ENCODE measurements at places on chromosomes 3 and 15.

GRCh38 chr3:197480320-197480719 is 75.4 kb downstream of the BDH1 start:
- DNase-seq, result no peak

DNA sequence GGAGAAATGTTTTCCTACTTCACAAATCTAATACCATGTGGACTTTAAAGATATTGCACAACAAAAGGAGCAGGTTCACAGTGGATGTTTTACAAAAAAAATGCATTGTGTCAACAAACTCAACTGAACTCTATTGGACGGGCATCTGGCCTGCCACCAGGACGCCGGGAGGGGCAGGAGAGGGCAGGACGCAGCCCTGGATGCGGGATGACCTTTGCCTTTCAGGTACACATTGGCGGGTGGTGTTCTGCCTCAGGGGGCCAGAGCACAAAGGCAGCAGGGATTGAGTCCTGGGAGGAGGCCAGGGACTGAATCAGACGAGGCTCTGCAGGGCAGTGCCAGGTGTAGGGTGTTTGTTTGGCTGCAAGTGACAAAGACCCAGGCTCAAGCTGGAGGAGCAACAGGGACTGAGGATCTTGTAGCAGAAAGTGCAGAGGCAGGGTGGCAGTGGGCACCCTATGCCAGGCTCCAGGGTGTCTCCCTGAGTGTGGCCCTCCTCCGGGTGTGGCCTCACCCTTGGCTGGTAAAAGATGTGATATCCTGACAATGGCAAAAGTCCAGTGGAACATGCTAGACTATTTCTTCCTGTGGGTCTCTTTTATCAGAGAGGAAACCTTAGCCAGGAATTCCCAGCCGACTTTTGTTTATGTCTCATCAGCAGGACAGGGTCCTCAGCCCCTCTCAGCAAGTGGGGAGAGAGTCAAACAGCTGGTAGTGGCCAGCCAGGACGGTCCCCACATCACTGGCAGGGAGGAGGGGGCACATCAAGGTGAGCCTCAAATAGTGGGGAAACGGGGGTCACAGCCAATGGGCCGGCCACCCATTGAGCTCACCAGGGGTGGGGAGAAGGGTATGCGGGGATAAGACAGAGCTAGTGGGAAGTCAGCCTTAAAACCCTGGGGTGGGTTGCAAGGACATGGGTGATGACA is 29.7 kb upstream of the KLF13 start:
- no peak for DNase-seq

DNA sequence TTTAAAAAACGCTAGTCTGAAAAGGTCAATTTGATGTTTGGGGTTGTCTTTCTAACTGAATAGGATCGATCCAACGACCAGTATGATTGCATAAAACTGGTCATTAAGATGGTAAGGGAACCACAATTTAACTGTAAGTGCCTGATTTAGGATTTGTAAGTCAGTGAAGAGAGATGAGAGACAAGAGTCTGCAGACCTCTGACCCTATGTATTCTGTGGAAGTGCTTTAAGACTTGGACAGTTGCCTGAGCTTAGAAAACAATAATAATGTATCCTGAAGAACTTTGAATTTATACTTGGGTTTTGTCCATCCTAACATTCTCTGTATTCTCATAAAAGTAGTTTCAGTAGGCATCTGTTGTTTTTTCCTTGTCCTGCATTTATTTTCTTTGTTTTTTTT is 221.4 kb upstream of the SUCLG2 start:
- no peak for DNase-seq

- no peak for DNase-seq
Observed at GRCh38 chr3:161548301-161548700, 51.7 kb downstream of the OTOL1 start.

GRCh38 chr3:134341389-134341788 is 32.9 kb downstream of the AMOTL2 start:
- DNase-seq, result no peak

DNA sequence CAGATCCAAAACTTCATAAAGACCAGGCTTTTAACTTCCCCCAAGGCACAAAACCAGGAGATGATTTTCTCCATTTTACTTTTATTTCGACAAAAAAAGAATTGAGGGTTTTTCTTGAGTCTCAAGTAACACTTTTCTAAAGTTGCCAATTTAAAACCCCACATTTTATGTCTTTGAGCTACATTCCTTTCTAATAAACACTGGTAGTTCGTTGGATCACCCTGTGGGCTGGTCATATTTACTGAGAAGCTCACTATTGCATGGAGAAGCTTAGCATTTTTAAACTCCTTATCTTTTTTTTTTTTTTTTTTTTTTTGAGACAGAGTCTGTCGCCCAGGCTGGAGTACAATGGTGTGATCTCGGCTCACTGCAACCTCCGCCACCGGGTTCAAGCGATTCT is 255.1 kb upstream of the TPM1 start:
- DNase-seq, result no peak

GRCh38 chr3:188365184-188365583 is 211.2 kb downstream of the LPP start:
- no peak for DNase-seq

GRCh38 chr3:190435618-190436017 is 14.1 kb downstream of the TMEM207 start:
- DNase-seq, result no peak

DNA sequence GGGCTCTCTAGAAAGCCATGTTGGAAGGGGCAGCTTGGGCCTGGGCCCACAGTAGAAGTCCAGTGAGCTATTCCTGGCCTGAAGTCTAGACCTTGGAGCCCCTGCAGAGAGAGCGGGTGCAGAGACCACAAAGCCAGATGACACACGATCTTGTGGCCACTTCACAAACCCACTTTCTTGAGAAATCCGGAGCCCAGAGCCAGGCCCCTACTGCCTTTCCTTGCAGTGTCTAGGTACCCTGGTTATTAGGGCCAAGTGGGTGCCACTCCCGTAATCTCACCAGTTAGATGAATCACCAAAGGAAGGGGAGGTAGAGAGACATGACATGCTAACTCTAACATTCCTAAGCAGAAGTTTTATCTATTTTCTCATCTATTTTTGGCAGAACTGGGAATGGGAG is 72.5 kb upstream of the ADAMTSL3 start:
- no peak for DNase-seq

- DNase-seq, result no peak
Observed at GRCh38 chr3:59994732-59995304, 945.0 kb upstream of the CFAP20DC start.

- no peak for DNase-seq
Observed at GRCh38 chr3:54830658-54831057, 97.2 kb downstream of the LRTM1 start.

- no peak for DNase-seq
Observed at GRCh38 chr3:177364236-177364635, 167.0 kb upstream of the TBL1XR1 start.

DNA sequence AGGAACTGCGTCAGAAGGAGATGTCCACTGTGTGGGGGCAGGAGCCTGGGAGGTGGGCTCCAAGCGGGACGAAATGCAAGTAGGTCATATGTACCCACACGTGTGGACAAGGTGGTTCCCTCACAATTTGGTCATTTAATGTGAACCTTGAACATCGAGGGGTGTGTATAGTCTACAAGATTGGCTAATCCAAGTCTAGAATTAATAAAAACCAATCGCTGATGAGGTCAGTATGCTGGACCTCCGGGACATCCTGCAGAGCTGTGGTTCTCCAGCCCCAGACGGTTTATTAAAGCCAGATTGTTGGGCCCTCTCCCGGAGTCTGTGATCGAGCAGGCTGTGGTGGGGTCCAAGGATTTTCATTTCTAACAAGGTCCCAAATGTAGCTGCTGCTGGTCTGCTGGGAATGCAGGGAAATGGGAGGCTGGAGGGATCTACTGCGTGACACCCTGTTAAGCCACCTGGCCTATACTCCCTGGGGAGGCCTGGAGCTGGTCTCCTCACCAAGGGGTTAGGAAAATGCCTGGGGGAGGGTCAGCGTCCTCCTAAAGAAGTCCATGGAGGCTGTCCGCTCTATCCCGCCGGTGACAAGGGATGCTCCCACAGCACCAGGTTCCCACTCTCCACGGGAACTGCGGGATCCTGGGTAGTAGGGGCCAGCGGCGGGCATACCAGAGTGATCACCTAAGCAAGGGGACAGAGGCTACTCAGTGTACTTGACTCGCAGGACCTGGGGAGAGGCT is 25.1 kb downstream of the PCSK6 start:
- DNase-seq, result no peak

DNA sequence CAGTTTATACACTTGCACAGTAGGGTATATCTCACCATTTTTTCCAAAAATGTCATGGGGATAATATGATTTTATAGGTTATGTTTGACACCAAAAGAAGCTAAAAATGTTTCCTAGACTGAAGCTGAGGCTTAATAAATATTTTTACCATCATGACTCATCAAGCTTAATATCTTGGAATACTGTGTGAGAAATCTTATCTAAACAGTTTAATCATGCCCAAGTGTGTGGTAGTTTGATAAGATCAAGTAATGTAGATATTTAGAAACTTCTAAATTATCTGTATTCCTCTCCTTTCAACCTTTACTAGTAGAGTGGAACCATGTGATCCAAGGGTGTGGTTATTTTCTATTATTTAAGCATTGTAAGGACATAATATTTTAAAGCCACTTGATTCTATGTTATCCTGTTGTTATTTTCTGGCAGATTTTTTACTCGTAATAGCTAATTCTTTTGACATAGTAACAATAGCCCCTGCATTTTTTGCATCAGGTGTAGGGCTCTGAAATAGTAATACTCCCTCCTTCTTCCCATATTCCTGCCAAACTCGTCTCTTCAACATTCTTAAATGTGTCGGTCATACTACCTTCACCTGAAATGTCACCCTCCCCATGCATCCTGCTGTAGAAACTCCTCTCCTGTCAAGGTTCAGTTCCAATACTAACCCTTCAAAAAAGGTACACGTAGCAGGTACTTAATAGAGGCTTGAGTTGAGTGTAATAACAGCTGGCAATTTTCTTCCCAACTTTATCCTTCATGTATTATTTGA is 729.6 kb downstream of the NLGN1 start:
- no peak for DNase-seq

DNA sequence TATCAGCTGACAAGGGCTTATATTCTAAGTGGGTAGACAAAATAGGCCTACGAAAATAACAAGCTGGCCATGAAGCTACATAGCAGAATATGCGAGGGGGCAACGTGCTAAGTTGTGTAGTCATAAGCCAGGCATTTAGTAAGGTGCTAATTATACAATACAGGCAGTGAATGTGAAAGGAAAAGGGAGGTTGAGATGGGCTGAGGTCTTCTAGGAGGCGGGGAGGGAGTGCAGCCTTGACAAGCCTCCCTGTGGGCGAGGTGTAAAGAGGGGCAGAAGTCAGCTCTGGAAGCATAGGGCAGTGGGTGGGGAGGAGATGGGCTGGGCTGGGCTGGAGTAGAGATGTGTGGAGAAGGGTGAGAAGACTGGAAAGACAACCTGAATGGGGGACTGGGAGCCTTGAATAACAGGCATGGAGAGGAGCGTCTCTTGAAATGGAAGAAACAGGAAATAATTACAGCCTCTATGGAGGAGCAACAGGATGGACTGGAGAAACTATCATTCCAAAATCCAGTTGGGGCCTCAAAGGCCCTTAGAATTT is 1.2 kb downstream of the TIGIT start:
- no peak for DNase-seq

DNA sequence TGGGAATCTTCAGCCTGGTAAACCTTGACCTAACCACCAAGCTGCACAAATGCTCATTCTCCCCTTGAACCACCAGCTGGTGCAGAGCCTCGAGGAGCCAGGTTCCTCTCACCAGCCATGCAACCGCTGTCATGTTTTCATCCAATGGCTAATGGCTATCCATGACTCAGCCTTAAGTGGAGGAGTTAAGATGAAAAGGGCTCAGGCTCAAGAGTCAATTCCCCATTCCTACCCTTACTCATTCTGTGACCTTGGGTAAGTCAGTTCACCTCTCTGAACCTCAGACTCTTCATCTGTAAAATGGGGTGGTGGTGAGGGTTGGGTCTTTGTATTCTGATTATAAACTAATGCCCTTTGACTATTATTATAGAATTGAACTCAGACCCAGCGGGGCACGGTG is 515.6 kb downstream of the SHQ1 start:
- DNase-seq, result no peak

GRCh38 chr15:85583923-85584390 is 203.6 kb downstream of the AKAP13 start:
- DNase-seq, result no peak

GRCh38 chr15:68480296-68480695 is 48.3 kb upstream of the ITGA11 start:
- no peak for DNase-seq

All from fibroblast of skin of left quadriceps (primary cell).